Renal pelvis (tissue), 12 donors: ENCODE measurements at places on chromosomes 11 and 22.

DNA sequence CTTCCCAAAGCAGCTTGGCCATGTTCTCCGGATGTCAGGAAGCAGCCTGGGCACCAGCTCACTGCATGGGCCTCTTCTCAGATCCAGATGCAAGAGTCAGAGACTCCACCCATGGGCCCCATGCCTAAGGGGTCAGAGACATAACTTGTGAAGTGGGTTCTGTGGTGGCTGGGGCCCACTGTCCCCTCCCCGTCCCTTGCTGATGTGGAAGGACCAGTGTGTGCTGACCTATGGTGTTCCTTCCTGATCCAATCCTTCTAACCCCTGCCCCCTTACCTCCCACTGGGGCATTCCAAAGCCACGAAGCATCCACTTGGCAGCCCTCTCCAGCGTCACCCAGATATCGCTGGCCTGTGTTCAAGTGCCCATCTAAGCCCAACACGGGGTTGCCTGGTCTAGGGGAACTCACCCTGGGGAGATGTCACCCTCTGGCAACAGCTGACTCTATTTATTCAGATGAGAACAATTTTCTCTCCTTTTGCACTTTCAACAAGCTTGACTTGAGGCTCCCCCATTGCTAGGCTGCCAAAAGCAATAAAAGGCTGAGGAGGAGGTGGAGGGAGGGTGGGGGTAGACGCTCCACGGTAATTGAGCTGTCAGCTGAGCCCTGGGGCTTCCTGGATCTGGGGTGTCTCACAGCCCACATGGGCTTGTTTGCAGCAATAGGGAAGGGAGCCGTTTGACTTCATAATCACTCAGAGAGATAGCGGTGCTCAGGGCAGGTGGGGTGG lies 158.5 kb downstream of the ADAMTS15 start:
- peak; percentile 71 for DNase-seq

DNA sequence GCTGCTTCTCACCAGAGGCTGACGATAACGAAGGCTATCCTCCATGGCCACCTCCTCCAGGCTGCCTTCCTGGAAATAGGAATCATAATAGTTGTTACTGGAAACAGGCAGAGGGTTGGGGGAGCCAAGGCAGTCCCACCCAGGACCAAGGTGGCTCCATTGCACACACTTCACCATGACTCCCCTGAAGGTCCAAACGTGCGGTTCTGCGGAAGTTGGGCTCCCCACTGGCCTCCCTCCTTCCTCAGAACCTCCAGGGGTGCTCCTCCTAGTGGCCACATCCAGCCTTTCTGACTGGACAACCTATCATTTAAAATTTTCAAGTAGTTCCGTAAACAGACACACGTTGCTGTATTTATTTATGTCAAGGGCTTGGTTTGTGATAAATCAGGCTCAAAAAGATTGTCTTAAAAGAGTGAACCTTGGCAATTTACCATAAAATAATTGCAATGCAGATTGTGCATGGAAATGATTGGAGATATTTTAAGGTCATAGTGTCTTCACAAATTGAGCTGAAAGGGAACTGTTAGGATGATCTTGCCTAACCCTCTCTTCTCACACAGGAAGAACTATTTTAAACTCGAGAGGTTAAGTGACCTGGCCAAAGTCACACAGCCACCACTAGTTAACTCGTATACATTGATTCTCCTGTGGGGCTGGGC lies 1.4 kb upstream of the TCN2 start:
- DNase-seq, result no peak

GRCh38 chr11:106621484-106621883 lies 396.8 kb downstream of the GUCY1A2 start:
- no peak for DNase-seq

- DNase-seq, result no peak
Measured at GRCh38 chr22:45314054-45314721, 4.5 kb downstream of the FAM118A start.

DNA sequence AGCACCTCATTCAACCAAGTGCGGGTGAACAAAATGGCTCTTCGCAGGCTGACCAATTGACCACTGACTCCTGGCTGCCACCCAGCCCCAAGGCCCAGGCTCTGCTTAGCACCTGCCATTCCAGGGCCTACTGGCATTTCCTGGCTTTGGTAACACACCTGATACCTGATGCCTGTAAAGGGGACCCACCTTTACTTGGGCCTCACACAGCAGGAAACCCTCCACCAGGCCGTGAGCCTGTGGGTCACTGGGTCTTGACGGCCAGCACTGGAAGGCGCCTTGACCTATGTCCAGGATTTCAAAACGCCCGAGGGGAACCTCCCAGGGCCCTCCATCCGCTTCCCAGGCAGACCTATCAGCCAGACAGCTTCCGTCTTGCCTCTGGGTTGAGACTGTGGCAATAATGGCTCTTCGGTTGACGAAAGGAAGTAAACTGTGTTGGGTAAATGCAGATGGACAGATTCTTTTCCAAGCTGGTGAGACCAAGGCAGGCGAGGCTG lies 16.8 kb upstream of the TMEM184B start:
- DNase-seq, result no peak

DNA sequence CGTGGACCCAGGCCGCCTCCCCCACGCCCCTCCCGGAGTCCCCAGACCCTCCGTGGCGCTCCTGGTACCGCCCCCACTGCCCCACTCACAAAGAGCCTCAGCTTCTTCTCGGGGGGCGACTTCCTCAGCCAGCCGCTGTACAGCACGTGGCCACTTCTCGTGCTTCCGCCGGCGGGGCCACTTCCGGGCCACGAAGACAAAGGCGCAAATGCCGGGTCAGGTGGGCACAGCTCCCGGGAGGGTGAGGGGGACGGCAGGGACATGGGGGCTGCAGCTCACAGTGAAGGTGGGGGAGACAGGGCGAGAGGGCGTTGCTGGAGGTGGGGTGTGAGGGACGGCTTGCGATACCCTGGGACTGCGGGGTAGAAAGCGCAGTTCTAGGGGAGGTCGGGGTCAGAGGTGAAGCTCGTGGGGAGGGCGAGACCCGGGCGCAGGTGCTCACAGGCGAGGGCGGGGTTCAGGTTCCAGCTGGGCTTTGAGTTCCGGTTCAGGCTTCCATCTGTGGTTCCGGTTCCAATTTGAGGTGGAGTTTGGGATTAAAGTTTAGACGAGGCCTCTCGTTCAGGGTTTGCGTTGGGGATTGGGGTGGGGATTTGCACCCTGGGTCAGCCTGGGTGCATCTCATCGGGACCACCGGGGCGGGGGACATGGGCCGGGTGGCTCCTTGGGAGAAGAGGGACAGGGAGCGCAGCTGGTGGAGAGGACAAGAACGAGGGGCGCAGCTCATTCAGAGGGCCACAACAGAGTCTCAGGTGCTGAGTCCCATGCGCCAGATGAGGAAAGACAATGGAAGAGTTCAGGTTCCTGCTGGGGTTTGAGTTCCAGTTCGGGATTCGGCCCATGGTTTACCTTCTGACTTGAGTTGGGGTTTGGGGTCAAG lies at the start of gene GAB4:
TSS of gene GAB4 (minus strand) at position 371 of the 880 bp plus-strand sequence. CDS start at position 263, 108 bp downstream.
- DNase-seq, result no peak

DNA sequence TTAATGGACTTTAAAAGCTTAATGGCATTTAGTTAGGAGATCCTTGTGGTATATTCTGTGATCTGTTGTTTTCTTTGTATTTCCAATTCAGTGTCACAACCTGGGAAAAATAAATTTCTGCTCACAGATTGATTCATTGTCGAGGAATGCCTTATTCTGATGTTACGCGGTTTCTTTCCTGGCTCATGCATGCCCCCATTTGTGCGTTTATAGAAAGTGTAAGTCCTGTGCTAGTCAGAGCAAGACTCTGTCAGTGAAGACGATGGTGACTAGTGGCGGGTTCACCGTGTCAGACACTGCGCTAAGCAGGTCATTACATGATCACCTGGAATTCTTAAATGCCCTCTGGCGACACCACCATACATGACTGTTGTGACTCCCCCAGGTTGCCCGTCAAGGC lies 169.4 kb downstream of the TBC1D22A start:
- no peak for DNase-seq

DNA sequence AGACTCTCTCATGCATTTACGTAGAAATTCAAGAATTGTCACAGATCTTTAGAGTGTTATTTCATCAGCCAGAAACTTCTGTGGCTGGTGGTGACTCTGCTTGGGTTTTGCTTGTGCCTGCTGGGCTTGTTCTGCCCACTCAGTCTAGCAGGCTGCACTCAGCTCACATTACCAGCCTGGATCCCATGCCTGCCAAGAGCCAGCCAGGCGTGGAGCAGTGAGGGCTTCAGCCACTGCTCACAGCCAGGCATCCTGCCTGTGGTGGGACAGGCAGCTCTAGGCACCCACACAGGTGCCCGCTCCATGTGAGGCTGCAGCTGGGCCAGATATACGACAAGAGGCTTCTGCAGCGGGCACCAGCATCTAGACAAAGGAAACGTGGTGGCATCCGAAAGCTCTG lies 1213.3 kb upstream of the RAG2 start:
- no peak for DNase-seq

DNA sequence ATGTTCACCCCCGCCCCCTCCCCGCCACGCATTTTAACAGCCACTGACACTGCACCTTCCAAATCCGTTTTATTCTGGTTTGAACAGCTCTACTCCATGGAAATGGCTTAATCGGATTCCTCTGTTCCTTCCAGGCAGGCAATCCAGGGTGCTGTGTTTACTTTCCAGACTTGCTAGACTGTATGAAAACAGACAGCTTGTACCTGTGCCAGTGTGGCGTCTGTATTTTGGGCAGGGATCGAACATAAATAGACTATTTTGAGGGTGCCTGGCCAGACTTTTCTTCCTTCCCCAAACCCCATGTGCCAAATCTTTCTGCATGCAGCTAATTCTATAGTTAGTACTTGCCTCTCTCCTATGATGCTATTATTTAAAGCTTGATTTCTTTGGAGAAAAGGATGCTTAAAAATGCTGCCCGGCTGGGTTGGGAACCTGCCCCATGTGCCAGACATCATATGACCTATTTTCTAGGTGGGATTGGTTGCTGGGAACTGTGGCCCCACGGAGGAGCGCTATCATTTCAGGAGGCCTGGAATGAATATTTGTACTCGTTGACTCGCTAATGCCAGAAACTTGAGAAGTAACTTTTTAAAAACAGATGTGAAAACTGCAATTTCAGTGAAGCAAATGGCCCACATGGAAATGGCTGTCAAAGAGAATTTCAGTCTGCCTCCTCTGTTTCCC lies 814.8 kb downstream of the BRD1 start:
- DNase-seq, result no peak

GRCh38 chr11:34839969-34840368 lies 76.2 kb downstream of the APIP start:
- no peak for DNase-seq

DNA sequence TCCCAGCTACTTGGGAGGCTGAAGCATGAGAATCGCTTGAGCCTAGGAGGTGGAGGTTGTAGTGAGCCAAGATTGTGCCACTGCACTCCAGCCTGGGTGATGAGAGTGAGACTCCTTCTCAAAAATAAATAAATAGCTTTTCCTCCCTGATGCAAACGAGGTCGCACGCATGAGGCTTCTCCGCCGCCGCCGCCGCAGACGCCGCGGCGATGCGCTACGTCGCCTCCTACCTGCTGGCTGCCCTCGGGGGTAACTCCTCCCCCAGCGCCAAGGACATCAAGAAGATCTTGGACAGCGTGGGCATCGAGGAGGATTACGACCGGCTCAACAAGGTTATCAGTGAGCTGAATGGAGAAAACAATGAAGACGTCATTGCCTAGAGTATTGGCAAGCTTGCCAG lies 20.0 kb upstream of the RAB39A start:
- no peak for DNase-seq

GRCh38 chr11:70549386-70549785 lies 151.1 kb downstream of the CTTN start:
- DNase-seq, result no peak

GRCh38 chr11:64684357-64684756 lies 38.6 kb downstream of the NRXN2 start:
- no peak for DNase-seq

- no peak for DNase-seq
Measured at GRCh38 chr11:131637469-131638175, 267.2 kb downstream of the NTM start.

- DNase-seq, result no peak
Measured at GRCh38 chr11:94705419-94705818, 62.7 kb upstream of the AMOTL1 start.

- no peak for DNase-seq
Measured at GRCh38 chr11:67272327-67273259, 6.3 kb downstream of the GRK2 start.

DNA sequence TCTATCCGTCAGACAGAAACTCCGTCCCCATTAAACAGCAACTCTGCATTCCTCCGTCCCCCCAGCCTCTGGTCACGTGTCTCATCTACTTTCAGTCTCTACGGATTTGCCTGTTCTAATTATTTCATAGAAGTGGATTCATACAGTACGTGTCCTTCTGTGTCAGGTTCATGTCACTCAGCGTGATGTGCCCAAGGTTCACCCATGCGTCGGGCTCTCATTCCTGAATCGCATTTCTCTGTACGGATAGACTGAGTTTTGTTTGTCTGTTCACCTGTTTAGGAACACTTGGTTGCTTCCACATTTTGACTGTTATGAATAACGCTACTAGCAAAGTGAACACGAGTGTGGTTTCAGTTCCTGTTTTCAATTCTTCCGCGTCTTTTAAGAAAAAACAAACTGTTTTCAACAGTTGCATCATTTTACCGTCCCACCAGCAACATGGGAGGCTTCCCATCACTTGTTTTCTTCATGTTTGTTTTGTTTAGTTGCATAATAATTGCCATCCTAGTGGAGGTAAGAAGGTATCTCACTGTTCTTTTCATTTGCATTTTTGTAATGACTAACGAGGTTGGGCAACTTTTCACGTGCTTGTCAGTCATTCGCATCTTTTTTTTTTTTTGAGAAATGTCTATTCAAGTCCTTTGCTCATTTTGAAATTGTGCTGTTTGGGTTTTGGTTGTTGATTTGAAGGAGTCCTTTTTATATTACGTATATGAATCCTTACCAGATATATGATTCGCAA lies 8.9 kb upstream of the NLRP6 start:
- no peak for DNase-seq
